Renal cortex interstitium (tissue), 15 donors: ENCODE measurements at places on chromosomes 3 and 15. TPM values are rescaled to one million over a fixed set of nuclear protein-coding genes. Genes with fewer than 3 reads are reported as not detected.

- DNase-seq: no peak
Measured at GRCh38 chr3:44186111-44186672, 55.5 kb upstream of the TOPAZ1 start.

GRCh38 chr15:64912379-64913325 is 950 bp downstream of the ANKDD1A start:
- no peak for DNase-seq

- no peak for DNase-seq
Measured at GRCh38 chr3:65761446-65762234, 277.1 kb downstream of the MAGI1 start.

GRCh38 chr3:186772281-186772694 is 11.1 kb upstream of the EIF4A2 start:
- no peak for DNase-seq

DNA sequence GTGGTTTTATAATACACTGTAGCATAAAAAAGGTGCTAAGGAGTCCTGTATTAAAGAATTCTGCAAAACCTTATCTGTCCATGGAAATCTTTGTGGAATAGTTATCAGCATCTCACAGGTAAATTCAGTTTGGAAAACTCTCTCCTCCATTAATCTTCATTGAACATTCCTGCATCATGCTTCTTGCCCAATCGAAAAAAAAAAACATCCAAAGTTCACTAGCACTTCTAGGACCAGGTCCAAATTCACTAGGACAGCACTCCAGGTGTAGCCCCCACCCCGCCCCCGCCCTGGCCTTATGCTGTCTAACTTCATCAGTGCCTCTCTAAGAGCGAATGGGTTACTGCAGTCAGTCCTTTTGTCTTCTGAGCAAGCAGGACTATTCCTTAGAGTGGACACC is 138.6 kb downstream of the PLD1 start:
- DNase-seq: no peak

GRCh38 chr15:92531406-92531805 is 124.2 kb downstream of the FAM174B start:
- DNase-seq: no peak

DNA sequence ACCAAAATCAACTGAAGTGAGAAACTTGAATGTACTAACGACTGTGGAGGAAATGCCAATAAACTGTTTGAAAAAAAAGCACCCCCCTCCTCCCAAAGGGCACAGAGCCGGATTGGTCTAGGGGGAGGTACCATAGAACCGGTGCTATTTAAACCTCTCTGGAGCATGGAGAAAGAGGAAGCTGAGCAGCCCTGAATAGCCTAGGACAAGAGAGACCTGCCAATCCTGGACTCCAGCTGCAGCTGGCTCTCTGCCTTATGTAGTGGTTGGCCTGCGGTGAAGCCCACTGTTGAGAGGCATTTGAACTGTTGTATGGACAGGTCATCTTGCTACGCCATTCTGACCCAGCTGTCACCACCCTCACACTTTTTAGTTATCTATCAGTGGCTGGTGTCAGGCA is 1.5 kb upstream of the SH3GL3 start:
- DNase-seq: no peak

GRCh38 chr3:105362021-105362665 is 4.6 kb upstream of the ALCAM start:
- DNase-seq: no peak

- DNase-seq: no peak
Measured at GRCh38 chr15:68781766-68782588, 38.7 kb downstream of the ANP32A start.

- DNase-seq: no peak
Measured at GRCh38 chr3:73827725-73828211, 203.0 kb upstream of the PDZRN3 start.

DNA sequence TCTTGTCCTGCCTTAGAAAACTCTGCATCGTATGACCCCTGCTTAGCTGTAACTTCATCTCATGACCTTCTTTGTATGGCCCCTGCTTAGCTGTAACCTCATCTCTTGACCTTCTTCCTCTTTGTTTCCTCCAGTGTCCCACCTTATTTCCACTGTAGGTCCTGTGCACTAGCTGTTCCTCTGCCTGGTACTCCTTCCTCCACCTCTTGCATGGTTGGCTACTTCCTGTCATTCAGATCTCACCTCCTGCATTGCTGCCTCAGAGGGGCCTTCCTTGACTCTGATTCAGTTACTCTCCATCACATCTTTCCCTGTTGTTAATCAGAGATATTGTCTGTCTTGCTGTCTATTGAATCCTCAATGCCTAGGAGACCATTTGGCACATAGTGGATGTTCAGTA is 63.2 kb downstream of the PDE8A start:
- DNase-seq: no peak

- no peak for DNase-seq
Measured at GRCh38 chr15:60021589-60022378, 17.7 kb downstream of the FOXB1 start.

- no peak for DNase-seq
Measured at GRCh38 chr15:76912430-76912829, 7.3 kb upstream of the SCAPER start.

- DNase-seq: no peak
Measured at GRCh38 chr15:91857772-91858171, 4.3 kb downstream of the SLCO3A1 start.

- DNase-seq: no peak
Measured at GRCh38 chr3:186516646-186517045, 27.5 kb downstream of the CRYGS start.

DNA sequence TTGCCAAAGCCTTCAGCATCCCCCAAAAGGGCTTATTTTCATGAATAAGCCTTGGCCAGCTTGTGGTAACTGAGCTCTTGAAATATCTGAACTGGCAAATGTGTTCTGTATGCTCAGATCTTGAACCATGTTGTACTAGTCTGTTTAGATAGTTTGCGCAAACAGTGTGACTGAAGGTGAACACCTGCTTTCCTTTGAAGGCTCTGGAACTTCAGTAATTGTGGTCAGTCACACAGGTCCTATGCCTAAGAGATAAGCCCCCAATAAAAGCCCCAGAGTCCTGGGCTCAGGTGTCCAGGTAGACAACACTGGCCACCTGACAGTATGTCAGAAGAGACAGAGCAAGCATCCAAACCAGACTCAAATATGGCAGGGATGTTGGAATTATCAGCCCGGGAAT is 5.4 kb downstream of the TUBGCP5 start:
- no peak for DNase-seq

GRCh38 chr3:65233561-65233960 is 545.8 kb upstream of the ADAMTS9 start:
- no peak for DNase-seq

DNA sequence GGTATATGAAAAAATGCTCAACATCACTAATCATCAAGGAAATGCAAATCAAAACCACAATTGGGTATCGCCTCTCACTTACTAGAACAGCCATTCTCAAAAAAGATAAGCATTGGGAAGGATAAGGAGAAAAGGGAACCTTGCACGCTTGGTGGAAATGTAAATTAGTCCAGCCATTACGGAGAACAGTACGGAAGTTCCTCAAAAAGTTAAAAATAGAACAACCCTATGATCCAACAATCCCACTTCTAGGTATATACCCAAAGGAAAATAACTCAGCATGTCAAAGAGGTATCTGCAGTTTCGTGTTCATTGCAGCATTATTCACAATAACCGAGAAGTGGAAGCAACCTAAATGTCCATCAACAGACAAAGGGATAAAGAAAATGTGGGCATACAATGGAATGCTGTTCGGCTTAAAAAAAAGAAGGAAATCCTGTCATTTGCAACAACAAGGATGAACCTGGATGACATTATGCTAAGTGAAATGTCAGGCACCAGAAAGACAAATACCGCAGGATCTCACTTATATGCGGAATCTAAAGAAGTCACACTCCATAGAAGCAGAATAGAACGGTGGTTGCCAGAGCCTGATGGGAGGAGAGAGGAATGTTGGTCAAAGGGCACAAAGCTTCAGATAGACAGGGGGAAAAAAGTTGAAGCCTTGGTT is 11.7 kb upstream of the CMTM7 start:
- no peak for DNase-seq

DNA sequence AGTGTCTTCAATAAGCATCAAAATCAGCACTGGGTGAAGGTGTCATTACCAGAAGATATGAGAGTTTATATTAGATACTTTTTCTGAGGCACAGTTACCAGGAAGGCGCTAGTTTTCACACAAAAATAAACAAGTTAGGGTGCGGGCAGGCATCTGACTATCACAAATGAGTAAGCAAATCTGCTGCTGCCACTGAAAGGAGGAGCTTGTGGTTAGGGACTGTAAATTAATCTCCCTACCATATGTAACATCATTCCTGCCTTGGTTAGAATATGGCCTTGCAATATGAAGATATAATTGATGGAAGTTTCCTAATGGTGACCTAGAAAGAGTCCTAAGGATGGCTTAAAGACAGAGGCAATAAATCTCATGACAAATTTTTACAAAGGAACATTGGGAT is 19.5 kb upstream of the EID1 start:
- DNase-seq: no peak

- DNase-seq: no peak
Measured at GRCh38 chr15:62547584-62547983, 382.5 kb upstream of the C2CD4B start.

- no peak for DNase-seq
Measured at GRCh38 chr3:56878074-56878473, 76.3 kb upstream of the ARHGEF3 start.

DNA sequence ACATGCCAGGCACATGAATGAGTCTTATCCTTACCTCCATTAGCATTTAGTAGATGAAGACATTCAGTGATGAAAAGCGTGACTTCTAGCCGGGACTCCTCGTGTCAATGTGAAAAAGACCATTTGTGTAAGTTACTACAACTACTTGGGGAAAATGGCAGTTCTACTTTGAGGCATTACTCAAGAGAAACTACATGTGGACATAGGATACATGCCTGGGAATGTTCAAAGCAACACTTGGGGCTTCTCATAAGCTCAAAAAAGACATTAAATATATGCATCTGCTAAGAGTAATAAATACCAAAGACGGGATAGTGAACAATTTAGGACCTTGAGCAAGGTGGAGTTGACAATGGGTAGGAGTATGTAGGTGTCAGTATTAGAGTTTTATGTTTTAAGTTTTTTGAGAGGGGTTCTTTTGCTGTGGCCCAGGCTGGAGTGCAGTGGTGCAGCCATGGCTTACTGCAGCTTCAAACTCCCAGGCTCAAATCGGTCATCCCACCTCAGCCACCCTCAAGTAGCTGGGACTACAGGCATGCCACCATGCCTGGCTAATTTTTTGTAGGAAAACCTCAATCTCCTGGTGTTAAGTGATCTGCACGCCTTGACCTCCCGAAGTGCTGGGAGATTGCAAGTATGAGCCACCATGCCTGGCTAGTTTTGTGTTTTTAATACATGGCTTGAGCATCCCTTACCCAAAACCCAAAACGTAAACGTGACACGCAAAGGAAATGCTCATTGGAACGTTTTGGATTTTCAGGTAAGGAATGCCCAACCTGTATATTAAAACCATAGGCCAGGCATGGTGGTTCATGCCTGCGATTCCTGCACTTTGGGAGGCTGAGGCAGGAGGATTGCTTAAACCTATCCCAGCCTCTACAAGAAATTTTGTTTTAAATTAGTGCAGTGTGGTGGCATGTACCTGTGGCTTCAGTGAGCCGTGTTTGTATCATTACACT is 3.9 kb downstream of the RPLP1 start:
- no peak for DNase-seq

- DNase-seq: no peak
Measured at GRCh38 chr3:113501597-113501996, 13.4 kb downstream of the SPICE1 start.

DNA sequence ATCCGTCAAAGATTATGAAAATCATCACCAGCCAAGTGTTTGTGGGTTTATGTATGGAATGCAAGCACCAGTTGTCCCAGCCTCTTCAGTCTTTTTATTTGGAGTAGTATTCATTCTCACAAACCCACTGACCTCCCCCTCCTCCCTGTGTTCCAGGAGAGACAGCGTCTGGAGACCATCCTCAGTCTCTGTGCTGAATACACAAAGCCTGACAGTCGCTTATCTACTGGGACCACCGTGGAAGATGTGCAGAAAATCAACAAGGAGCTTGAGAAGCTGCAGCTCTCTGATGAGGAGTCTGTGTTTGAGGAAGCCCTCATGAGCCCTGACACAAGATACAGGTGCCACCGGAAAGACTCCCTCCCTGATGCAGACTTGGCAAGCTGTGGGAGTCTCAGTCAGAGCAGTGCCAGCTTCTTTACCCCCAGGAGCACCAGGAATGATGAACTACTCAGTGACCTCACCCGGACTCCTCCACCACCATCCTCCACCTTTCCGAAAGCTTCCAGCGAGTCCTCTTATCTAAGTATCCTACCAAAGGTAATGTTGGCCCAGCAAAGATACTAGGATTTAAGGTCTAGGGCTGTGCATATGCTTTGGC is 54.2 kb downstream of the PHLDB2 start:
- no peak for DNase-seq

GRCh38 chr15:58306591-58307312 is 125.0 kb upstream of the LIPC start:
- DNase-seq: no peak

DNA sequence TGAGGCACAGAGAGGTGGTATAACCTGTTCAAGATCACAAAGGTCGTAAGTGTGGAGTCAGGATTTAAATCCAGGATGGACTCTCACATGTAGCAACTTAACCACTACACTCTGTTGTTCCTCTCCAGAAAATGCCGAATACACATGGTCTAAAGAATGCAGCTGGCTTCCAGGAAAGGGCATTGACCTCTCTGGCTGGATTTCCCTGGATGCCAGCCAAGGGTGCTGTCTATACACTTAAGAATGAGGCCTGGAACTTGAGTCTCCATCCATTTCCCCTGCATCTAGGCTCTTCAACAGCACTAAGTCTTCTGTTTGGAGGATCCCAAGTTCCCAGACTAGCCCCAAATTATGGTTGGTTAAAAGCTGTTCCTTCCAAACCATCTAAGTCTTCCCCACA is 60.5 kb downstream of the CERS3 start:
- no peak for DNase-seq

GRCh38 chr15:57432141-57432741 is 55.9 kb downstream of the CGNL1 start:
- DNase-seq: no peak

Gene VIPR1
- 1.0 TPM for polyA plus RNA-seq

Gene LDHAL6B
- polyA plus RNA-seq: 0.17 TPM

Gene PLA2G4E
- polyA plus RNA-seq: not detected

Gene CCK
- 0.37 TPM for polyA plus RNA-seq

Gene CCDC33
- polyA plus RNA-seq: 6.6 TPM

Gene CHRM5
- polyA plus RNA-seq: 0.09 TPM

Gene UROC1
- 0.09 TPM for polyA plus RNA-seq

Gene STX19
- 0.35 TPM for polyA plus RNA-seq

Gene ADAMTSL3
- polyA plus RNA-seq: 3.2 TPM

Gene ATP13A5
- 0.09 TPM for polyA plus RNA-seq

Gene CPNE4
- polyA plus RNA-seq: 0.47 TPM

Gene POPDC2
- polyA plus RNA-seq: 5.3 TPM

Gene DAZL
- polyA plus RNA-seq: not detected

Gene TGM4
- 0.18 TPM for polyA plus RNA-seq
